8988T (cell line): ENCODE measurements at places on chromosomes 5 and 9.

DNA sequence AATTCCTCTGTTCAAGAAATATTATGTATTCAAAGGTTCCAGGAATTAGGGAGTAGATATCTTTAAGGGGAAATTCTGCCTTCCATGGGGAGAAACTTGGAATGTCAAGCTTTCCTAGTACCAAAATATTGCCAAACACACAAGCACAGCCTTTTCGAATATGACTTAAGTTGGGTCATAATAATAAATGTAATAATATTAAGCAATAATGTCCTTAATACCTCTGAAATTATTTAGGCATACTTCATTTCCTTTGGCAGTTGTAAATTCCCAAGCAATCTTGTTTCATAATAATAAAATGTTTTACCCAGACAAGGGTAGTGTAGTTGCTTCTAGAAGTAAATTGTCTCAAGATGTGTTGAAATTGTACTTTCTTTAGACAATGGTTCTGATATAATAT, 630.3 kb upstream of the CDH18 start:
- no peak for DNase-seq

DNA sequence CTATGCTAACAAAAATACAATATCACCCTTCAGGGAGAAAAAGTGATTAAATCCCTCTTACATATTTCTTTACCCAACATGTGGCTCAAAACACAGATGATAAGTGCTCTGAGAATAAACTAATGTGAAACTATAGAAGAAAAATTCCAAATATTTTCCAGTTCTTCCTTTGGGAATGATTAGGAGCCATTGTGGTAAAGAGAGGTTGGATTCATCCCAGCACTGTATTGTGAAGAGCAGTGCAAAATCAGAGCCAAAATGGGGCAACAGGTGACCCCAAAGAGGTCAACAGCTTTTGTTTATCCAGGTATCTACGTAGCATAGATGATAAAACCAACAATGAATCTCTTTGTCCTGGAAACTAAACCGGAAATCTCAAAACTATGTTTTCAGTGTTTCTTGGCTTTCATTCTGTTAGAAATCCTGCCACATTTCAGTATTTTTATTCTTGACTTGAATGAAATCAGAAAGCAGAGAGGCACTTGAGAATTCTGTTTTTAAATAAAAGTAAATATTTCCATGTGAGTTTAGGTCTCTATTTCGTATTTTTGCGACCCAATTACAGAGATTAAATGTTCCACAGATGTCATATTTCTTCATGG, 120.4 kb upstream of the FST start:
- no peak for DNase-seq

GRCh38 chr5:168831383-168831782, 252.2 kb upstream of the PANK3 start:
- no peak for DNase-seq

- DNase-seq = peak; percentile 58
Measured at GRCh38 chr5:43603344-43604217, 601 bp downstream of the NNT start.

- no peak for DNase-seq
Measured at GRCh38 chr5:152607401-152608160, 202.5 kb upstream of the NMUR2 start.

DNA sequence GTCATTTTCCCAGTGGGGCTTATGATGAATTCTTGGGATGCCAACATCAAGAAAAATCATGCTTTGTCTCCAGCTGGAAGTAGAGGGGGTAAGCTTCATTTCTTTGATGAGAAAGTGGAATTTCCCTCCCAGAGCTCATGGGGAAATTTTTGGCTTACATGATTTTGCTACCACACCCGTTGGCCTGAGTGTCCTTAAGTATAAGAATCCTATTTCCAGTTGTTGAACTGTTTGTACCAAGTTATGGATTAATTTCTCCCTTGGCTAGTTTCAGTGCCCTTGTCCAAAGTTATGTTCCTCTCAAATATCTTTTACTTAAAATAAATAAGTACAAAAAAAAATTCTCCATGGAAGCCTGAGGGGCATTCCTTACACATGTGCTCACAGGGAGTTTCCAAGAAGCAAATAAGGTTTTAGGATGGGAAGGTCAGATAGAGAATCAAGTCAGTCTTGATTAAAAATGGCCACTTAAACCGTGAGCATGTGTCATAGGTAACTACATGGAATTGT, 82.3 kb downstream of the PTCD2 start:
- no peak for DNase-seq

- DNase-seq = no peak
Measured at GRCh38 chr5:8019719-8020218, 150.8 kb downstream of the MTRR start.

GRCh38 chr9:278651-279050, 64.0 kb downstream of the DOCK8 start:
- no peak for DNase-seq

- no peak for DNase-seq
Measured at GRCh38 chr9:80592413-80592812, 1020.6 kb downstream of the TLE4 start.

DNA sequence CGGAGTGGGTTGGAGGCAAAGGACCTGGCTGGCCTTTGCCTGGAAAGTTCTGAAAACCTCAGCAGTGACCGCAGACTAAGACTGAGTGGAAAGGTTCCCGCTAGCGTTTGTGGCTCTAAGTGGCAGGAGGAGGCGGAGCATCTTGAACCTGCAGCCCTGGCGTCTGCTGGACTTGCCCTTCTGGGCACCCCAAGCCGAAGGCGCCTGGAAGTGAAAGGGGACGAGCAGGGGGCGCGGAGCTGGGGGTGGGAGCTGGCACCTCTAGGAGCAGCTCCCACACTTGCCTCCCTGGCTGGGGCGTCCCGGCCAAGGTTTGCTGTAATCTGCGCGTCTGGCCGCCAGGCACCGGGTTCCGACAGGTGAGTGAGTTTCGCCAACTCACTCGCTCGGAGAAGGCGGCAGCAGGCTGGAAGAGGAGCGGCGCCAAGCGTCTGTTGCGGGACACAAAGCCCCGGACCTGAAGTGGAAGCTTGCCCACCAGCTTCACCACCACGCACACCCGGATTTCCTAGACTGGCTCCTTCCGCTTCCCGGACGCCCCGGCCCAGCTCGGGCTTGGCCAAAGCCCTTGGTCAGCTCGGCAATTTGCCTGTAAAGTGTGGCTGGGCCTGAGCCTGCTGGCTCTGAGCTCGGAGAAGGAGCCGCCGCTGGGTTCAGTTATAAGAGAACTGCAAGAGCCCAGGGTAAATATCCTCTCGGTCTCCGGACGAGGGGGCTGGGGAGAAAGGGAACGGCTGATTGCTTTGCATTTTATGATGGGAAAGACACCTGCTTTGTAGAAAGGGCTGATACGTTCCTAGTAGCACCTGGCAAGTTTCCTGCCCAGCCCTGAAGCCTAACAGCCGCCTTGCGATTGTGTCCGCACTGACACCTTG, at the start of gene GNA14:
GNA14 (minus strand) TSS at position 89 of the 875 bp plus-strand sequence. CDS start 529 bp downstream, outside the sequence.
- DNase-seq = no peak

DNA sequence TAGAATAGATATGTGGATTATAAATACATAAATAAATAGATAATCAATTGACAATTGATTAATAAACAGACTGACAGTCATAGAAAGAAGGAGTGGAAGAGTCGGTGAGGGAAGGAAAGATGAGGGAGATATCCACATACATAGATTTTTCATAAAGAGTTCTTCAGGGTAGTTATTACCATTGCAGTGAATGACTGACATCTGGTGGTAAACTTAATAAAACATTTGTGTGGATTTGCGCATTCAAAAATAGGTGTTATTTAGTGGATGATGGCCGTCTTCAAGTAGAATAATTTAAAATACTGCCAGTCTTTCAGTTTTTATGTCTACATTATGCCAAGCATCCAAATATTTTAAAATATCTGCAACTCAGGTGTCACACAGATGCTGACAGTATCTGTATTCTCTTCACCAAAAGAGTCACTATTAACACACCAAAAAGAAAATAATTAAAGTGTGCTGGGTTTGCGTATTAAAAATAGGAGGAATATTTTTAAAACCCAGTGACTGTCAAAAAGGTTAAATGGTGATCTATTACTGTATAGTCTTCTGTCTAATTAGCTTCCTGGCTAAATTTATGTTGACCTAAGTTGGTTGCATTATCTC, 78.8 kb downstream of the GIN1 start:
- DNase-seq = no peak

DNA sequence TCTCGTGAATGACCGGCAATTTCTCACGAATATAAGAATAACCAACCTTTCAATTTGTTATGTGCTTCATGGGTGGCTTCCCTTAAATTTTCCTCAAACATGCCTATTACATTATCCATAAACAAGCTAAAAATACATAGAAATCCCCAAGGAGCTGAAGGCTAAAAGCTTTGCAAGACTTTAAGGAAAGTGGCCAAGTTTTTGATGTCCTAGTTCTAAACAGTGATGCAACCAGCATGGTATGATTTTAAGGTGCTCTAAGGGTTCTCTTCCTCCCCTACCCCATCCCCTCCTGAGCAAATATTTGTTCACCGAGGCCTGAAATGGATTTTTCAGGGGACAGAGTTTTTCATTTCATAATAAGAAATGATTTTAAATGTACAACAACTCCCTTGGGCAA, 79.8 kb downstream of the RGS7BP start:
- DNase-seq = no peak

DNA sequence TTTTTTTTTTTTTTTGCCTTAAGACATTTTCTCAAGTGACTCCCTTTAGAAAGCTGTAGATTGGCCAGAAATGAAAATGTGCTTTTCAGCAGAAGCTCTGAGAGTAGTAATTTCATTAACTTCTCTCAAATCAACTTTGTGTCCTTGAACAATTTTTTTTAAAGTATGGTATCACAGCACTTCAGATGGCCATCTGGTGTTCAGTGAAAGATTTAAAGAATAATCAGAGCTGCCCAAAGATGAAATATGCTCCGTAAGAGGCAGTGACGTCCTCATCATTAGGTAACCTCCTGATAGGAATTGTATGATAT, 43.0 kb upstream of the PCAT7 start:
- no peak for DNase-seq

GRCh38 chr5:139954462-139954861, 88.6 kb downstream of the NRG2 start:
- no peak for DNase-seq
